ENCODE measurements at places on chromosomes 7 and 10.

- DNase-seq = no peak
Measured at GRCh38 chr10:124595143-124595883, 133.7 kb downstream of the LHPP start.

DNA sequence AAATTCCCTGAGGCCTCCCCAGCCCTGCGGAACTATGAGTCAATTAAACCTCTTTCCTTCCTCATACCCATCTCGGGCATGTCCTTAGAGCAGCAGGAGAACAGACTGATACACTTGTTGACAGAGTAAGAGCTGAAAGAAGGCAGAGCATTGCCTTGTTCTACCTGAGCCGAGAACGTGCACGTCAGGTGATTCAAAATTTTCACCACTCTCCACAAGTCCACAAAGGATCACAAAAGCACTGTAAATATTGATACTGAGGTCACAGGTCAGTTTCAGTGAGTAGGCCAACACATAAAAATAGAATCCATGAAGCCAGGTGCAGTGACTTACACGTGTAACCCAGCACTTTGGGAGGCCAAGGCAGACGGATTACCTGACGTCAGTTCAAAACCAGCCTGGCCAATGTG is 27.8 kb downstream of the DCLRE1C start:
- DNase-seq = no peak

DNA sequence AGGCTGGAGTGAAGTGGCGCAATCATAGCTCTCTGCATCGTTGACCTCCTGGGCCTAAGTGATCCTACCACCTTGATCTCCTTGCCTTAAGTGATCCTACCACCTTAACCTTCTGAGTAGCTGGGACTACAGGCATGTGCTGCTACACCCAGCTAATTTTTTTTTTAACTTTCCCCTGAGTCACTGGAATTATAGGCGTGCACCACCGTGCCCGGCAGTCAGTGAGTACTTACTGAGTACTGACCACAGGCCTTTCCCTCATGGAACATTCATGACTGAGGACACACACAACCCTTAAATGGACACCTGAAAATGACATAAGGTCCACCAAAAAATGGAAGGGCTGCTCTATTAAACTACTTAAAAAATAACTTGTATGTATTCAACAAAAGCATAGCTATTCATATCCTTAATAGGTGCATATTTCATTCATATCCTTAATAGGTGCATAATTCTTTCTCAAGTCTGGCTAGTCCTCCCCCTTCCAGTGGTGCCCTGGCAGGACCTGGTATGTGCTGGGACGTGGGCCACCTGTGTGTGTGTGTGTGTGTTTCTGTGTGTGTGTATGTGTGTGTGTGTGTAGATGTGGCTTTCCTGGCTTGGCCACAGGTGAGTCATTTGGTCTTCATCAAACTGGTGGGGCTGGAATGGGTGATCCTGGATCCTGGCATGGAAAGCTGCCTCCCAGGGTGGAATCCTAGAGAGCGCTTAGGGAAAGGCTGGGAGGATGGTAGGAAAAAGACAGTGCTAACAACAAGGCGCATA is 3.5 kb downstream of the FAM180A start:
- no peak for DNase-seq

- DNase-seq = no peak
Measured at GRCh38 chr7:55983537-55983936, 19.2 kb downstream of the NIPSNAP2 start.

DNA sequence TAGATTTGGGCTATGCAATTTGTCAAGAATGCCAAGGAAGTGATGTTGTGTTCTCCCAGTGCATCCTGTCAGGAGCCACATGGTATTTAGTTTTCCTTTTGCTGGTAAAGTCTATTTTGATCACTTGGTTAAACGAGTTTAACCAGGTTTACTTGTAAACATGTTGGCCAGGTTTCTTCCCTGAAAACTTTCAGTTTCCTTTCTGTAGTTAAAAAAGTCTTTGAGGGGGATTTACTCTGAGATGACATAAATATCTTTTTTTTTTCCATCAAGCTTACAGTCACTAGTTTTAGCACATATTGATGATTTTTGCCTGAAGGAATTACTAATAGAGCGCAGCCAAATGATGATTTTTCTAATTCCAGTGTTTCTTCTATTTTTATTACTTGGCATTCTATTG is 320.5 kb downstream of the PHF14 start:
- DNase-seq = no peak
